Kidney glomerular epithelial cell (primary cell): ENCODE measurements at places on chromosomes 16 and 17.

- peak; percentile 28 for DNase-seq
These were observed 7.3 kb downstream of the KIF18B start for GRCh38 chr17:44940317-44940716.

DNA sequence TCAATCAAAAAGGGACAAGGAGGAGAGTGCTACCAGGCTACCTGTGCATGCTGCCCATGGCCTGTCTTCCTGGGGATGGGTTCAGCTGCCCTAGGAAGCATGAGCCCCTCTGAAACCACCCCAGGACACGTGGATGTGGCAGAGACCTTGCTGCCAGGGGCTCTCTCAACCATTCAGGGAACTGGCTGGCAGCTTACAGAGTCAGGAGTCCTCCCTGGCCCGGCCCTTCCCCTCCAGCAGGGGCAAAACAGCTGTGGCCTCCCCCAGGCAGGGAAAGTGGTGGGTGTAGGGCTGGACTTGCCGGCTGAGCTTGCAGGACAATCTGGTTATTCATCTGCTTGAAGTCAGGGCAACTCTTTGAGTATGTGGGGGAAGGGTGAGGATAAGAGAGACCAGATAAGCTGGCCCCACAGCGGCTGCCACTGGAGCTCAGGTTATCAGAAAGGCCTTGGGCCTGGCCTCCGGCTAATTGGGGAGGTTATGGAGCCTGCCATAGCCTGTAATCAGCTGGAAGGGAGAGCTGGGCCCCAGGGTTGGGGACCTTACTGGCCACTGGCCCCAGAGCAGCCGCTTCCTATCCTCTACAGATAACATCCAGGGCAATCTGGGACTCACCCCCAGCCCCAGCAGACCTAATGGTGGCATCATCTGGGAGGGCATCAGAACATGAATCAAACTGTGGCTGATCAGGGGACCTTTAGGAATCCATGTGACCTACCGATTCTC is 5.6 kb upstream of the TBX2 start:
- no peak for DNase-seq

GRCh38 chr17:78127888-78128550 is 536 bp downstream of the TMC6 start:
- DNase-seq: no peak

GRCh38 chr16:17748044-17748719 is 277.4 kb upstream of the XYLT1 start:
- DNase-seq: no peak

DNA sequence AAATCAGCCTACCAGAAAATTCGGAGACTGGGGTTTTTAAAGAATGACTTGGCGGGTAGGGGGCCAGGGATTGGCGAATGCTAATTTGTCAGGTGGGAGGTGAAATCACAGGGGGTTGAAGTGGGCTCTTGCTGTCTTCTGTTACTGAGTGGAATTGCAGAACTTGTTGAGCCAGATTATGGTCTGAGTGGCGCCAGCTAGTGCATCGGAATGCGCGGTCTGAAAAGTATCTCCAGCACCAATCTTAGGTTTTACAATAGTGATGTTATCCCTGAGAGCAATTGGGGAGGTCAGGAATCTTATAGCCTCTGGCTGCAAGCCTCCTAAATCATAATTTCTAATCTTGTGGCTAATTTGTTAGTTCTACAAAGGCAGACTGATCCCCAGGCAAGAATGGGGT is 762 bp upstream of the RBL2 start:
- DNase-seq: no peak

DNA sequence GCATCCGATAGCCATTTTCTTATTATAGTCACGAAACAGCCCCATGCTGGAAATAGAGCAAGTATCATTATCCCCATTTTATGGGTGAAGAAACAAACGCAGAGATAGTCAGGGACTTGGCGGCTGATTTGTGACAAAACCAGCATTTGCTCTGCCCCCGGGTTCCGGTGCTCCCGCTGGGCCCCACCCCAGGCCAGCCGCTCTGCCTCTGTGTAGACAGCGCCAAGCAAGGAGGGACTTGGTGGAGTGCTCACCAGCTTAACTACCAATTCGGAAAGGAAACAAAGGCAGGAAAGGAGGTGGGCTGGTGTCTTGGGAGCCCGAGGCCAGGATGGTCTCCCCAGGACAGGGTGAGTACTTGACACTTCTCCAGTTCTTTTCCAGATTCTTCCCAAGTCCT is 10.0 kb downstream of the SRL start:
- no peak for DNase-seq

- DNase-seq: no peak
These were observed 12.3 kb upstream of the CDC42EP4 start for GRCh38 chr17:73324160-73324475.

DNA sequence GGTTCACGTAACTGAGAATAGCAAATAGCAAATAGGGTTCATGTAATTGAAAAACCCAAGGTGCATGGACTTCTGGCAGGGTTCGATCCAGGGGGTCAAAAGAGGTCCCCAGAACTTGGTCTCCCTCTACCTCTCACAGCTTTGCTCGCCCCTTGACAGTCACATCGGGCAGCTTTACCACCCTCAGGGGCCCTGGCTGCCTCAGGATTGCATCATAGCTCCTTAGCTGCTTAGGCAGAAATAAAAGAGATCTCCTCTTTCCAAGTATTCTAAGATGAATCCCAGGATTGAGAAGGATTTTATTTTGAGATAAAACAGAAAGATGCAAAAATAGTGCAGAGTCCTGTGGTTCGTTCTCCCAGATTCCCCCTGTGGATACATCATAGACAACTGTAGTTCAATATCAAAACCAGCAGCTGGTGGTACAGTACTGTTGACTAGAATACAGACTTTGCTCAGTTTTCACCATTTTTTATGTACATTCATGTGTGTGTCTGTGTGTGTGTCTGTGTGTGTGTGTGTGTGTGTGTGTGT is 12.8 kb downstream of the ADGRG3 start:
- DNase-seq: no peak

DNA sequence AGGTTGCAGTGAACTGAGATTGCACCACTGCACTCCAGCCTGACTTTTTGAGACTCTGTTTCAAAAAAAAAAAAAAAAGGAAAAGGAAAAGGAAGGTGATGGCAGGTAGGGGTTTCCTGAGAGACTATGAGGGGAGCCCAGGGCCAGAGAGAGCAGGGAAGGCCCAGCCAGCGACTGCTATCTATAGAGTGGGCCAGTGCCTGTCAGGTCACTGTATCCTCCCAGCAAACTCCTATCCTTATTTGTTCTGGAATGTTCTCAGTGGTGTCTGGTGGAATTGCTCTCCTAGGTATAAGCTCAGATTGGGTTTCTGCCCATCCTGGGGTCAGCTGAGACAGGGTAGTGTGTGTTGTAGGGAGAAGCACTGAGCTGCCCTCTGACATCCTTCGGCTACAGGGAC is 14.9 kb upstream of the TMEM11 start:
- no peak for DNase-seq

GRCh38 chr17:48593840-48594537 is 410 bp upstream of the HOXB5 start:
- DNase-seq: peak; percentile 31

- no peak for DNase-seq
These were observed 10.4 kb upstream of the KRT10 start for GRCh38 chr17:40832840-40833239.

DNA sequence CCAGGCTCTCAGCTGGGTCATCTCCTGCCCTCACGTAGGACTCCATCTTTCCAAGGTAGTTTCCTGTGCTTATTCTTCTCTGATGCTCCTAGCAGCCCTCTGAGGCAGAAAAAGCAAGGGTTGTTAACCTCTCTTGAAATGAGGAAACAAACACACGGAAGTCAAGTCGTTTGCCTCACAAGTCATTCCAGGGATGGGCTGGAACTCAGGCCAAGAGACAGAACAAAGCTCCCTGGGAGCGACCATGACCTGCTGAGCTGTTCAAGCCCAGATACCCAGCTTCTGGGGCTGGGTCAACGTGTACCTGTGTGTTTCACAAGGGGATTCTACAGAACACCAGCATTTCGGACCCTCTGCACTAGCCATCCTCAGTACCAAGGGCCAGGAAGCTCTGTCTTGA is 28.1 kb downstream of the SRL start:
- DNase-seq: peak; percentile 42

DNA sequence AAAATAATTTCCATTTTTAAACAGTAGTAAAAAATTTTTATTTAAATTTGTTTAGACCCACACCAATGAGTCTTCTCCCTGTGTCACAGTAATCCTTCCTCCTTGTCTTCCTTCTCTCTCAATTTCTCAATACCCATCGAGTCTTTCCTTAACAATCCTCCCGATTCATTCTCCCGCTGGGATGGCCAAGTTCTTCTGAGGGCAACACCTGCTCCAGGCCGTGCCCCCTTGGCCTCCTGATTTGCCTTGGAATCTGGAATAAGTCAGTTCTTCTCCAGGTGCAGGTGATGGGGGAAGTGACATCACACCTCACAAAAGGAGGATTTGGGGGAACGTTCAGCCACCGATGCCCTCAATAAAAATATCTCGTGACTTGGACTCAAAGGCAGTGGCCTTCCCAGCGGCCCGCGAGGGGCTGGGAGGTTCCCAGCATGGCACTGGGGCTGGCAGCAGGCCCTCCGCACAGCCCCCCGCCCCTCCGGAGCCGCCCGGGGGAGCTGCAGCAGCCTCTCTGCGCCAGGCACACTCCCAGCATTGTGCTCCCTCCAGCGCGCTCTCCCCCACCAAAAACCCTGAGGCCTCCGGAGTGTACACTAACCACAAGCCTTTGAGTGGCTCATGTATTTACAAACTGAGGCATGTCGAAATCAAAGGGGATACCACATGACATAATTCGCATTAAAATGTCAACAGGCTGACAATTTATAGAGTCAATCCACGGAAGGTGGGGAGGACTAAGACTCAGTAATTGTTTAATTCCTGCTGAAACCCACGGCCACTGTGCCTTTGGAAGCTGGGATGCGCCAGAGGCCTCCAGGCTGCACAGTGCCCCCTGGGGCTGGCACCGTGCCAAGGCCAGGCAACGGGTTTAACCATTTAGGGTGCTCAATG is 120.5 kb downstream of the ZFHX3 start:
- peak; percentile 34 for DNase-seq

- no peak for DNase-seq
These were observed 5.3 kb upstream of the HSF5 start for GRCh38 chr17:58493506-58493905.

DNA sequence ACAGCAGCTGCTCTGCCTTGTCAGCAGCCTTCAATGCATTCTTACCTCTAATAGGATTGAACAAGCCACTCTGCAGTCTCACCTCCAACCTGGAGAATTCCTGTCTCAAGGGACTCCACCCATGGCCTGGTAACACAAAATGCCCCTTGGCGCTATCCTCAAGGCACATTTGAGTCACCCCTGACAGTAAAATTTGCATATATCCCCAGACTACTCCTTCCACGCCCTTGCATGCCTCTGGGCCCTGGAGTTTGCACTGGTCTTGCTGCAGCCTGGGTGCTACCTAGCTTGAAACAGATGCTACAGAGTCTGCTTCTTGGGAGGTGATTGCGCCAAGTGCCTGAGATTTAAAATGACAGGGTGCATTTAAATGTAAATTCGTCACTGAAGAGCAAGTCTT is 391.4 kb upstream of the MAF start:
- no peak for DNase-seq

DNA sequence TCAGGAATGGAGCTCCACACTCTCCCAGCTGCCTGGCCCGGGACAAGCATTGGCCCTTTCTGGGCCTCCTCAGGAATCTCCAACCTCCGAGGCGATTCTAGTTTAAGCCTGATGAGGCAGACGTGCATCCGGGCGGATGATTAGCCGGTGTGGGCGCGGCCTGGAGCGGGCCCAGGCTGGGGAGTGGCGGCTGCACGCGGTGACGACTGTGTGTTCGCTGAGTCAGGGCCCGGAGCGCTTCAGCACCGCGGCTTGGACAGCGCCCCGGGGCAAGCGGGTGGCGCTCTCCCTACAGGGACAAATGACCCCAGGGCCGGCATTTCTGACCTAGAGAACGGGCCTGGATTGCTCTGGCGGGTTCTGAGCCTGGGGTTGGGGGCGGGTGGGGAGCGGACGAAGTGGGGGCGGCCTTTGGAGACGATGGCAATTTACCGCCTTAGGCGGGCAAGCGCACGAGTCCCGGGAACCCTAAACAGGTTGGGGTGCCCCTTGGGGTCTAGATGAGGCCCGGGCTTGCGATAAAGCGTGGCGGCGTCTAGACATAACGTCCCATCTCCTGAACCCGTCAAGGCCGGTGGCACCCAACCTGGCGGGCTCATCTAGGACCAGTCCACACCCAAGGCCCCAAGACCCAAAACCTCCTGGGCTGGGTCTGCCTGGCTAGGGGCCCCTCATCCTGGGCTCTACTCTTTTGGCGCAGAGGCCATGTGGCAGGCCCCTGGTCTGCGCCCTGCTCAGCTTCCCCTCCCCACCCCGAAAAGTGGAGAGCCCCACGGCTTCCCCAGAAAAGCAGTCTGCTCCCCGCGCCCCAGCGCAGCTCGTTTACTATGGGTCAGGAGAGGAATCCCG is 22.3 kb upstream of the ZNHIT3 start:
- DNase-seq: peak; percentile 57

DNA sequence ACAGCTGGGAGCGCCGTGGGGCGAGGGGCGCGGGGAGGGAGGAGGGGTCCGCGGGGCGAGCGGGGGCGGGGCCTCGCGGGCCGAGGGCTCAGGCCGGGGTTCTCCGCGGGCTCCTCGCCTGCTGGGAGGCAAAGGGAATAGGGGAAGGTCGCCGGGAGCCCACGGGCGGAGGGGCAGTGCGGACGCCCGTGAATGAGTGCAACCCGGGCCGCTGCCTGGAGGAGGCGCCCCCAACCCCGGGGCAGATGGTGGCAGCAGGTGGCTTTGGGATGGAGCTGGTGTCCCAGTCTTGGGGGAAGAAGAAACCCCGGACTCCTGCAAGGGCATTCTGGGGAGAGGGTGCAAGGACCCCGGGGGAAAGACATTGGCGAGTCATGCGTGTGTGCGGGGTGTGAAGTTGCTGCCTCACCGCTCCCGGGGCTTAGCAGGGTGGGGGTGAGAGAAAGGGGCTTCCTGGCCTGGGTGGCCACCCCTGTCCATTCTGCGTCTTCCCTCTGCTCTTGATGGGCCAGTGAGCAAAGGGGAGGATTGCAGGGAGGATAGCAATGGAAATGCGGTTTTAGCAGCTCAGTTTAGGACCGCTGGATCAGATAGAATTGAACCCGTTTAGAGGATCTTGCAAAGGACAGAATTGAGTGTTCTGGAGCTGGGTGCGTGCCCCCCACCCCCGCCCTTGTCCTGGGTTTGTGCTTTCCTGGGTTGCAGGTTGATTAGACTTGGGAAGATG is 526 bp downstream of the KIAA0513 start:
- no peak for DNase-seq
